ENCODE measurements at places on chromosomes 1 and 21.
A peak's percentile ranks its signal among the peaks of the same experiment; 100 is the strongest.

GRCh38 chr1:77316006-77316405 is 34.2 kb downstream of the AK5 start:
- no peak for DNase-seq

DNA sequence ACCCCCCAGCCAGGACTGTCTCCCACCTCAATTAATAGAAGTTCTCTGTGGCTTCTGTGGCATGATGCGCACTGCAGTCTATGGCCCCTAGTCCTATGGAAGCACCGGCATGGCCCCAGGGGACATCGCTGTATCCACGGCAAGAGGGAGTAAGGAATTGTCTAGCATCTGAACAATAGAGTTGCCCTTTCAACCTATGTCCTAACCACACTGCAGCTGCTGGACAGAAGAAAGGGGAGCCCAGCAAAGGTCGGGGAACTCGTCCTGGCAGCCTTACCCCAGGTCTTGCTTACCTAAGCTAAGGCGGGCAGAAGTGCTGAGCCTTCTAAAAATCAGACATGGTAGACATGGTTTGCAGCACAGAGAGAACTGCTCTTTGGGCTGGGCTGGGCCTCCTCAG is 103.3 kb upstream of the EDN2 start:
- DNase-seq = no peak

GRCh38 chr1:37697090-37697489 is 4.8 kb downstream of the CDCA8 start:
- DNase-seq = no peak

- DNase-seq = peak; percentile 20
Measured at GRCh38 chr1:151003180-151003579, 3.5 kb downstream of the MINDY1 start.

DNA sequence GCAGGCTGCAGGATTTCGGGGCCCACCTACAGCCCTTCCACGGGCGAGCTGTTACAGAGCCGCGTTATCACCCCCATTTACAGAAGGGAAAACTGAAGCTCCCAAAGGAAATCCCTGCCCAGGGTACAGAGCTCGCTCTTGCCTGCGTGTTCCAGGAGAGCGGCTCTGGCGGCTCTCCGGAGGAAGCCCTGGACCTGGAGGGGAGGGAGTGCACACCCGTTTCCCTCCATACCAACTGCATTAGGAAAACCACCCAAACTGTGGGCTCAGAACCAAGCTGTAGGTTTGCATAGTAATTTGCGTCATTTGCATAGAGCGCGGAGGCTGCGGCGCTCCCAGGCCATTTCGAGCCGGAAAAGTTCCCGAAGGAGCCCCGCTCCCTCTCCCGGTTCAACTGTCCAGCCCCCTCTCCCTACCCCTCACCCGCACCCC is 24.7 kb upstream of the ADGRB2 start:
- DNase-seq = no peak

DNA sequence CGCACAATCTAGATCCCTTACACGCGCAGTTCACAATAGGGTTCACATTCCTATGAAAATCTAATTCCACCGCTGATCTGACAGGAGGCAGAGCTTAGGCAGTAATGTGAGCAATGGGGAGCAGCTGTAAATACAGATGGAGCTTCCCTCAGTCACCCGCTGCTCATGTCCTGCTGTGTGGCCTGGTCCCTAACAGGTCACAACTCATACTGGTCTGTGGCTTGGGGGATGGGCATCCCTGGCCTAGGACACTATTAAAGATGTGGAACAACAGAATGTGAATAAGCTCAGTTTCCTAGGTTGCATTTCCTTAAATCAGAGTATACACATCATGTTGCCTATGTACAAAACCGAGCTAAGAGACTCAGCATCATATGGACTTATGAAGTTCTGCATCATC is 16.2 kb downstream of the IFI44 start:
- no peak for DNase-seq

GRCh38 chr1:3863231-3863935 is 6.1 kb downstream of the DFFB start:
- DNase-seq = no peak

GRCh38 chr1:245263529-245264095 is 108.8 kb downstream of the KIF26B start:
- no peak for DNase-seq

DNA sequence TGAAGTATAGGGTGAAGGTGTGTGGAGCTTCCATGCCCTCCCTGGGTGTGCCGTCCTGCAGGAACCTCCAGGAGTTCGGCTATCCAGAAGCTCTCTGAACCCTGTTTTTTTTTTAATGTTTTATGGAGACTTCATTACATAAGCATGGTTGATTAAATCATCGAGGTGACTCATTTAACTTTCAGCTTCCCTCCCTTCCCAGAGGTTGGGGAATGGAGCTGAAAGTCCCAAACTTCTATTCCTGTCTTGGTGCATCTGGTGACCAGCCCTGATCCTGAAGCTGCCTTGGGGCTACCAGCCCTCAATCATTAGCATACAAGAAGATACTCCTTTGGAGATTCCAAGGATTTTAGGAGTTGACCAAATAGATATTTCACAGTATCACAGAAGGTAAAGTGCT is 9.5 kb downstream of the RRP15 start:
- DNase-seq = no peak

GRCh38 chr1:198491028-198491427 is 49.5 kb downstream of the ATP6V1G3 start:
- no peak for DNase-seq

GRCh38 chr1:171231326-171231725 is 17.0 kb upstream of the FMO1 start:
- no peak for DNase-seq

DNA sequence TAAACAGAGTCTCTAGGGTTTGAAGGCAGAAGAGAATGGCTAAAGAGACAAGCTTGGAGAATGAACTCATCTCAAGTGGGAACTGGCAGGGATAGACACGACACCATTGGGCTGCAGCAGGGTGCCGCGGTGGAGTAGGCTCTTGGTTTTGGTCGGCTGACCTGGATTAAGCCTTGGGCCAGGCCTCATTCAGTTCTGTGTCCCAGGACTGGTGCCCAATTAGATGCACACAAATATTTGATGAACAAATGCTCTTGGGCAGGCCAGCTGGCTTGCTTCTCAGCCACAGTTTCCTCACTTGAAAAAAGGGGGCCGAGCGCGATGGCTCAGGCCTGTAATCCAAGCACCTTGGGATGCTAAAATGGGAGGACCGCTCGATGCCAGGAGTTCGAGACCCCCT is 53.4 kb upstream of the CITED4 start:
- DNase-seq = no peak

- no peak for DNase-seq
Measured at GRCh38 chr1:25458541-25459298, 28.0 kb downstream of the MACO1 start.

- no peak for DNase-seq
Measured at GRCh38 chr21:27674041-27674615, 707.2 kb upstream of the ADAMTS5 start.

GRCh38 chr1:26411624-26412074 is 1.0 kb downstream of the LIN28A start:
- DNase-seq = no peak

- DNase-seq = no peak
Measured at GRCh38 chr1:51139474-51139873, 37.4 kb downstream of the C1orf185 start.

DNA sequence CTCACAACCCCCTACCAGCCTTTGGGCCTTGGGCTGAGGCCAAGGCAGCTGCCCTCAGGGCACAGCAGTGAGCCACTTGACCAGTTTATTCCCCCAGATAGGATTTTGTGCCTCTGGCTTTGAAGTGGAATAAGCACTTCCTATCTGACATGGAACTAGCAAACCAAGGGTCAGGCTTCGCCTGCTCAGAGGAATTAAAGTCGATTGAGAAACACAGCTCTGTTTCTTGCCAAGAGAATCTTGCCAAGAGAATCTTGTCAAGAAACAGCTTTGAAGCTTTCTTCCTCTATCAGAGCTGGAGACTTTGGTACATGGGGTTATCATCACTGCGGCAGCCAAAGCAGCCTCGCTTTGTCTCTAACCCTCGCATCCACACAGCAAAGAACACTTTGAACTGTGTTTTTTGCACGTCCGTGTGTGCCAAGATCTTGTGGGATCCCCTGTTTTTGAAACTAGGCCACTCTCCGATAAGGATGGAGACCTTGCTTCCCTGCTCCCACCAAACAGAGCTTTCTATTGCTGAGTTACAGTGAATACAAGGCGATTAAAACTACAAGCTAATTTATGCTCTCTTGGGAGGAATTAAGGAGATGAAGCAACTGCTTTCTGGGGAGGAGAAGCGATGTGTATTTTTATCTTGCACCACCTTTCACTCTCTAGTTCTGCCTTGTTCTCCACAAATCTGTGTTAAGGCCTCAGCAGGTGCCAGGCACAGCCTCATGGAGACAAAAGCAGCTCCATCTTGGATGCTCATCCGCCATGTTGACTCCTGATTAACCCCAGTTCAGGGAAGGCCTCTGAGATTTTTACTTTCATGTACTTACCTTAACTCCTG is 67.3 kb downstream of the RHOU start:
- no peak for DNase-seq

- no peak for DNase-seq
Measured at GRCh38 chr1:17121881-17122280, 2.6 kb upstream of the PADI2 start.

- no peak for DNase-seq
Measured at GRCh38 chr21:45410865-45411809, 6.2 kb downstream of the COL18A1 start.

DNA sequence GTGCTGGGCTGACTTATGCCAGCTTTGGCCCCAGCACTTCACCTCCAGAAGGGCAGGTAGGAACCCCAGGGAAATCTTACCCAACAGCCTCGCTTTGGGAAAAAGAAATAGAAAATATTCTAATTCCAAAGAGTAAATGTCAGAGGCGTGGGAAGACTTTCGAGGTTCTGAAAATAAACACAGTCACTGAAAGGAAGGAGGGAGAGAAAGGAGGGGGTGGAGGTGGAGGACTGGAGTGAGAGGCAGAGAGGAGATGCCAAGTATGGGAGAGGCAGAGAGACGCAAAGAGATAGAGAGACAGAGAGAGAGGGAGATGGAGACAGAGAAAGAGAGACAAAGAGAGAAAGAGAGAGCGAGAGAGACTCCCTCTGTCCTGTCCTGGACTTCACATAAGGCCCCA is 395.0 kb downstream of the PTPRU start:
- no peak for DNase-seq

DNA sequence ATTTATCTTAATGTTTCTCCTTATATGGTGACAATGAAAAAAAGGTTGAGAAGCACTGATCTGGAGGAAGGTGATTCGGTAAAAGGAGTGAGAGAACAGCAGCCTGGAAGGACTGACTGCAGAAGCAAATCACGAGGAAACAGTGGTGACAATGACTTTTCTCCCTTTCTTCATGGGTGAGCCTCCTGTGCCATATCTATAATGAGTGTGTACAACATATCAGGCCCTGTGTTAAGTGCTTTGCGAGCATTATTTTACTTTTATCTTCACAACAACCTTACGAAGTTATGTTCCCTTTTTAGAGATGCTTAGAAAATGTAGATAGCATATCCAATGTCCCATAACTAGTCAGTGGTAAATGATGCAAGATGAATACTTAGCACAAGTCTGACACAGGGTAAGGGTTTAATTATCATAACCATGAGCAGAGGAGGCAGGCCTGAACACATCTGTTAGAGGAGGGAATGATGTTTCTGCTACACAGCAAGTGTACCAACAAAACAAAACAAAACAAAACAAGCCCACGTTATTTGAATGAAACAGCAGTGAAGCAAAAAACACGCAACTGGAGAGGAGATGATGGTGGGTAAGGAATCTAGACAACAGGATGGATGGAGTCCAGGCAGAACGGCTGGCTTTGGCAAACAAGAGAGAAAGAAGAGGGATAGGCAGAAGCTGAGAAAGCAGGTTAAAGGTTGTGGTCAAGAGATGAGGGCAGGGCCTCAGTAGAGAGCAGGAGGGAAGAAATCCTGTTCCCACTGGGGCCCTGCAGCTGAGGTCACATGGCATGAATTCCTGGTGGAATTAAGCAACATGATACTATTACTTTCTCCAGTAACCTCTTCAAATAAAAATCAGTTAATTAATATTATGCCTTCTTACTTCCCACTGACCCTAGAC is 29.6 kb downstream of the GNG12 start:
- no peak for DNase-seq

DNA sequence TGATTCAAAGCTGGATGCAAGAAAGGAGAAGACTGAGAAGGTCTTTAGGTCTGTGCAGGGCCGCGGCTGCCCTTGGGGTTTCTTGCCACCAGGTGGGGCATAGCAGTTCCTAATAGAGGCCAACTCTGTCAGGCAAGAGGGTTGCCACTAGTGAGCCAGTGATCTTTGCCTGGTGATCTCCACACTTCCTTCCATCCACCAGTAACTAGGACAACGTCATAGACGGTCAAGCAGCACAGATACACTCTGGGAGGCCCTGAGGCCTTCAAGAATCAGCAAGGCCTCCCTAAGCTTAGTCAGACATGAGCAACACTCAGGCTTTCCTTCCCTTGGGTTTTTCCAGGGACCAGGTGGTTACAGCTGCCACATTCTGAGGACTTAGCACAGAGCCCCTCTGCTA is 32.9 kb upstream of the ATP2B4 start:
- peak; percentile 68 for DNase-seq

- DNase-seq = peak; percentile 96
Measured at GRCh38 chr1:201023517-201023902, at the start of gene KIF21B. Gene KIF21B, minus strand, starts transcription at chr1:201023714. Its CDS starts 331 bp downstream, at chr1:201023383.

DNA sequence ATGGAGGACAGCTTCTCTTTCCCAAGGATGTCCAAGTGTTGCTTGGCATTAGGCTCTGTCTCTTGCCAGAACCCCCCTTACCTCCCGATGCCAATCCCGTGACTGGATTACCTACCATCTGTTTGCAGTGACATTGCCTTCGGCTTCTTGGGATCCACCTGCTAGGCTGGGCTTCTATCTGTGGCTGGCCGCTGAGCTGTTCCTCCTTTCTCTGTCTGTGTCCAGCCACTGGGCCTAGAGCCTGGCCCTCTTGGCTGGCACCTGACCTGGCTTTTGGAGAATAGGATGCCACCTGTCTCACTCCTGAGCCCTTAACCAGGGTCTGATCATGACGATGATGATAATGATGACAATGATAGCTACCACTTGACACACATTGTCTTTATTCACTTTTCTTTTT is 41.6 kb upstream of the STUM start:
- no peak for DNase-seq

DNA sequence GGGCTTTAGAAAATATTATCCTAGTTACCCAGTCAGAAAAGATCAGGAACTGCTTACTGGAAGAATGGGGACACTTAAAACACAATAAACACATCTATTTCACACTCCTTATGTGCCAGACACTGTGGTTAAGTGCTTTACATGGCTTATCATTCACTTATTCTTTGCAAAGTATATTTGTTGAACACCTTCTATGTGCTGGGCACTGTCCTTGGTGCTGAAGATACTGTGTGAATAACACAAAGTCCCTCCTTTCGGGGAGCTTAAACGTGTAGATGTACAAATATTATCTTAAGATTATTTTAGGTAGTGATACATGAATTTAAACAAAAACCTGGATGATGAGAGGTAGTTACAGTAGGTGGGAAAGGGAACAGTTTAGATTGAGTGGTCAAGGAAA is 169.3 kb downstream of the ST6GALNAC5 start:
- no peak for DNase-seq

All from activated CD4-positive, alpha-beta T cell treated with anti-CD3 and anti-CD28 coated beads, Interleukin-2, Interleukin-6, amounts not matched to agents 100 ng/mL and 50 ng/mL, durations not matched to agents 16 hours and 8 hours (primary cell).